Mesothelial cell of epicardium (in vitro differentiated cells): ENCODE measurements at places on chromosomes 12 and 14.

- DNase-seq, result no peak
These were observed 906.0 kb downstream of the VRK1 start for GRCh38 chr14:97703006-97703760.

- no peak for DNase-seq
These were observed 58.3 kb downstream of the TESPA1 start for GRCh38 chr12:54926246-54926645.

DNA sequence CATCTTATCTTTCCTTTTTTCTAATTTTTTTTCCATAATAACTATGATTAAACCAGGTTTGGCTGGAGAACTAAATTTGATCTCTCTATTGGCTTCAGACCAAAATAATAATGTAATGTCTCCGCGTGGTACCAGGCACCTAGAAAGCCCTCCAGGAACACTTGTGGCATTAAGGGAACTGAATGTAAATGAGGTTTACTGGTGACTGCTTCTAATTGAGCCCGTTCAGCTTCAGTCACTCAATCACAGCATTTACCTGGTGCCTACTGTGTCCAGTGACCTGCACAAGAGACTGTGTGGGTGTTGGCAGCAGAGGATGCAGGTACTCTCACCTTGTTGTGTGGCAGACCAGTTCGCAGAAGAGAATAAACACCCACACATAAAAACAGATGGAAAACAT lies 302.5 kb downstream of the DPF3 start:
- no peak for DNase-seq

GRCh38 chr12:32466187-32466586 lies 66.8 kb downstream of the FGD4 start:
- DNase-seq, result no peak

- no peak for DNase-seq
These were observed 271.1 kb upstream of the LRIG3 start for GRCh38 chr12:59191372-59191771.

DNA sequence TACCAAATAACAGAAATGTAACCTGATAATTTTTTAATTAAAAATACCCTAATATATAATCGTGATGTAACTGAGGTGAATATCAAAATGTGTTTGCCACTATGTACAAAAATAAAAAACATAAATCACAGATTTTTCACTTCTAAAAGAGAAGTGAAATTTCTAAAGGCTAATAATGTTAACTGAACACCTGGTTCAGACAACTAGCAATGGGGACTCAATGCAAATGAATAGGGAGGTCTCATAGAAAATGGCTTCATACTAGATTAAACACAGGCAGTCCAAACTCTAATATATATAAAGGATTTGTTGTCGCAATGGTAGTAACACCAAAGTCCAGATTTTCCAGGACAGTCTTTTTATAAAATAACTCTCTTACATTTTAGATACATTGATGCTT lies 365.4 kb upstream of the ATP2B1 start:
- no peak for DNase-seq

GRCh38 chr12:16854465-16854864 lies 248.5 kb upstream of the LMO3 start:
- no peak for DNase-seq

GRCh38 chr12:10448236-10448635 lies 4.9 kb downstream of the KLRC1 start:
- no peak for DNase-seq

DNA sequence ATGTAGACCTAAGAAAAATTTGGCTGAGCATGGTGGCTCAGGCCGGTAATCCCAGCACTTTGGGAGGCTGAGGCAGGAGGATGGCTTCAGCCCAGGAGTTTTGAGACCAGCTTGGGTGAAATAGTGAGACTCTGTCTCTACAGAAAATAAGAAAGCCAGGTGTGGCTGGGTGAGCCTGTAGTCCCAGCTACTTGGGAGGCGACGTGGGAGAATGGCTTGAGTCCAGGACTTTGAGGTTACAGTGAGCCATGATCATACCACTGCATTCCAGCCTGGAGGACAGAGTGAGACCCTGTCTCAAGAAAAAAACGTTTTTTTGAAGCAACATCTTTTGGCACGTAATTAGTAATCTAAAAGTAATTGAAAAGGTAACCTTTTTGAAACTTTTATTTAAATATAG lies 70.9 kb downstream of the FERMT2 start:
- DNase-seq, result no peak

- no peak for DNase-seq
These were observed 626.6 kb downstream of the DIO2 start for GRCh38 chr14:79584679-79585078.

- no peak for DNase-seq
These were observed 84.3 kb upstream of the OTX2 start for GRCh38 chr14:56894591-56894991.

DNA sequence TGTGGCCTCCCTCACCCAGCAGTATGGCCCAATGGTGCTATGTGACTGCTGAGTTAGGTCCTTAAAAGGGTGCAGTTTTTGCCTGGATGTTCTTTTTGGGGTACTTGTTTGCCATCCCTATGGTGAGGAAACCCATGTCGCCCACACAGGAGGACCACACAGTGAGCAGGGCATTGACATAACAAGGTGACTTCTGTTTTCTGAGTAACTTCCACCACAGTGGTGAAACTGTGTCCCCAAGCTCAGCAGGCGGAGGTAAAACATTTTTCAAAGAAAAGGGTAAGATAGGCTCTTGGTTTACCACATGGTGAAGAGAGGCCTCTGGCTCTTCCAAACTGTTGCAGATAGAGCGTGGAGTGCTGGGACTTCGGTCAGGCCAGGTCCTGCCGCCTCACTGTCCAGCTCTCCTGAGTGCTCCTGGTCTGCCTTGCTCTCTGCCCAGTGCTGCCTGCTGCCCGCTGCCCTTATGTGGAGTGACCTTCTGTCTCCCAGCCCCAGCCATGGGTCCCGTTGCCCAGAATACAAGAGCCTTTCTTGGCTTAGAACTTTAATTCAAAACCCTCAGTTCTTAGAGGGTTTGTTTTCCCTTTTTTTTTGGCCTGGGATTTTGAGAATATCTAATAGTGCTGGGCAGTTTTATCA lies 54.0 kb downstream of the TRAF3 start:
- DNase-seq, result no peak

DNA sequence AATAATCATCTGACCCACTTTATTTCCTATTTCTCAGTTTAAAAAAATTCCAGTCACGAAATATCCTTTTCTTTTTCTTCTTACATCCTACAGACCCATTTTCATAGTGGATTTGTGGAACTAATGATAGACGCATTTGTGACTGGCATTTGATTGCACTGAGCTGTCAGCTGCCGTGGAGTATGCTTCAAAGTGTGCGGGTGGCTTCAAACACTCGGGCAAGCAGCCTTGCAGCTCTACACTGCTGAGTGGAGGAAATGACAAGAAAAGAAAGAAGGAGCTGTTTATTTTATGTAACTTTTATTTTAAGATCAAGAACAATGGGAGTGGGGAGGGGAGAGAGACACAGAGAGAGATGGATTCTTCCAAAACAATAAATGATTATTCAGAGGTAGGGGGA lies 112.8 kb upstream of the NAP1L1 start:
- no peak for DNase-seq

DNA sequence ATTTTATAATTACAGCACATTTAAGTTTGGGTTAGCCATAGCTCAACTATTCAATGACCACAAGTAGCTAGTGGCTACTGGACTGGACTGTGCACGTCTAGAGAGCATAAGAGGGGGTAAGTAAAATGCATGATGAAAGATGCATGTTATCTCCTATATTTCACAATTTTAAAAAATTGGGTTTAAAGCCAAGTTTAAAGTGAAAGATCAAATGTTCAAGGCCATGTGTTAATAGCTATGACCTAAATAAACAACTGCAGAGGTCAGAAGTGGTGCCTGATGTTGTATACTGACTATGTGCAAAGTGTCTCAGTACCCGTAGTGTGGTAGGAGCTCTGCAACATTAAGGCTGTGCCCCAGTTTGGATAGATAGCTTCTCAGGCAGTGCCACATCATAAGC lies 48.2 kb downstream of the BMP4 start:
- DNase-seq, result no peak

DNA sequence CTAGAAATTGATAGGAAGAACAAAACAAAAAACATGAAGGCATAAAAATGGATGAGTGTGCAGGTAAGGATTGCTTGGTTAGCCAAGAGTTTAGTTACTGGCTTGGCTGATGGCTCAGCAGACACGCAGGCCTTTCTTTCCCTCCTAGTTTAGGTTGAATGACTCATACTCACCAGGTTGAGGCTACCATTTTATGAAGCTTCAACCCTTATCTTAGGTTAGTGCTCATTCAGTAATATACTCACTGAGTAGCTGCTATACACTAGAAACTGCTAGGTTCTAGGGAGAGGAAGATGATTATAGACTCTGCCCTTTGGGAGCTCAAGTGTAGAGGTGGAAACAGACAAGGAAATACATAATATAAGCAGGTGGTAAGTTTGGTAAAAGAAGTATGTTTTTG lies 6.0 kb downstream of the P3H3 start:
- no peak for DNase-seq

DNA sequence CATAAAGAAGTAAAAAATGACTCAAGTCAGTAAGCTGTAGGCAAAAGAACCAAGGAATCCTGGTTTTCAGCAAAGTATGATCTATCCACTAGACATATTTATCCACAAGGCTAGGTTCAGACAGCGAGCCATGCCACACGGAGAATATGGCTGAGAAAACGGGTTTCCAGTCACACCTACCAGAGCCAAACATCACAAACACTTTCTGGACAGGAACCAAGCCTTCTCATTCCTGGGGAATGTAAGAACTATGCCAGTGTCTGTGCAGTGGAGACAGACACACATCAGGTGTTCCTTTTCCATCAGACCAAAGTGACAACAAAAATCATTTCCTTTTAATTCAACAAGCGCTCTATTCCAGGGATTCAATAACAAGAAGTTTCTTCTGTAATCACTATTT lies 41.1 kb downstream of the AREL1 start:
- no peak for DNase-seq

- peak; percentile 45 for DNase-seq
These were observed 111.9 kb upstream of the CCDC175 start for GRCh38 chr14:59688224-59689170.

- no peak for DNase-seq
These were observed 264.0 kb upstream of the HMGA2 start for GRCh38 chr12:65560286-65560685.

- no peak for DNase-seq
These were observed 145.4 kb downstream of the C12orf50 start for GRCh38 chr12:87883806-87884205.

GRCh38 chr12:90245391-90245790 lies 536.8 kb upstream of the ATP2B1 start:
- no peak for DNase-seq

DNA sequence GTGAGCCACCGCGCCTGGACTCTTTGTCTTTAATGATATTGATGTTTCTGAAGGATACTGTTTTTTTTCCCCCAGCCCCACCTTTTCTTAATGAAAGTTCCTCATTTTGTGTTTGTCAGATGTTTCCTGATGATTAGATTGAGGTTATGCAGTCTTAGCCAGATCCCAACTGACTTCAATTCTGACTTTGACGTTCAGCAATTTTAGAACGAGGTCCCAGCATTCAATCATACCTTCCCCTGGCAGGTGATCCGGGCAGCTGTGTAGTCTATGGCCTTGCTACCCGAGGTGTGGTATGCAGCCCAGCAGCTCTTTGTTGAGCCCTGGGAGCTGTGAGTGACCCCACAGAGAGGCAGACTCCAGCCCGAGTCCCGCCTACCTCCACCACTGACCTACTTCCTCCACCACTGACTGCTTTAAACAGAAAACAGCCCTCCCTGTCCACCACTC lies 82.7 kb downstream of the LGMN start:
- no peak for DNase-seq

DNA sequence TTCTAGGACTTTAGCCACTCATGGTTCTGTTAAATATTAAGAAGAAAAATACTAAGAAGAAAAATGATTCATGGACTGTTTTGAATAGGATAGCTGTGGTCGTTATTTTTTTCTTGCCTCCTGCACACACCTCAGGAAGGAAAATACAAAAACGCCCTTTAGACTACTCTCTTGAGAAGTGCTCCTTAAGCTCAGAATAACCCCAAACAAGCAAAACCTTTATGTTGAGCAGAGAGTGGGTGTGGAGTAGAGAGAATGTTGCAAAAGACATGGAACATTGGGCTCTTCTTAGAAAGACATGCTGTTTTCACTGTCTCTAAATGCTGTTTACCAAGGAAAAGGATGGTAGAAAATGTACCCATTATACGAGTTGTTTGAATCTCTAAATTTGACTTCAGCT lies 140.3 kb downstream of the LMNTD1 start:
- DNase-seq, result no peak

- no peak for DNase-seq
These were observed at the start of gene SERPINA5 for GRCh38 chr14:94581127-94581999. TSS of gene SERPINA5 (plus strand) at chr14:94581426. CDS start at chr14:94587363, 5,937 bp downstream.

DNA sequence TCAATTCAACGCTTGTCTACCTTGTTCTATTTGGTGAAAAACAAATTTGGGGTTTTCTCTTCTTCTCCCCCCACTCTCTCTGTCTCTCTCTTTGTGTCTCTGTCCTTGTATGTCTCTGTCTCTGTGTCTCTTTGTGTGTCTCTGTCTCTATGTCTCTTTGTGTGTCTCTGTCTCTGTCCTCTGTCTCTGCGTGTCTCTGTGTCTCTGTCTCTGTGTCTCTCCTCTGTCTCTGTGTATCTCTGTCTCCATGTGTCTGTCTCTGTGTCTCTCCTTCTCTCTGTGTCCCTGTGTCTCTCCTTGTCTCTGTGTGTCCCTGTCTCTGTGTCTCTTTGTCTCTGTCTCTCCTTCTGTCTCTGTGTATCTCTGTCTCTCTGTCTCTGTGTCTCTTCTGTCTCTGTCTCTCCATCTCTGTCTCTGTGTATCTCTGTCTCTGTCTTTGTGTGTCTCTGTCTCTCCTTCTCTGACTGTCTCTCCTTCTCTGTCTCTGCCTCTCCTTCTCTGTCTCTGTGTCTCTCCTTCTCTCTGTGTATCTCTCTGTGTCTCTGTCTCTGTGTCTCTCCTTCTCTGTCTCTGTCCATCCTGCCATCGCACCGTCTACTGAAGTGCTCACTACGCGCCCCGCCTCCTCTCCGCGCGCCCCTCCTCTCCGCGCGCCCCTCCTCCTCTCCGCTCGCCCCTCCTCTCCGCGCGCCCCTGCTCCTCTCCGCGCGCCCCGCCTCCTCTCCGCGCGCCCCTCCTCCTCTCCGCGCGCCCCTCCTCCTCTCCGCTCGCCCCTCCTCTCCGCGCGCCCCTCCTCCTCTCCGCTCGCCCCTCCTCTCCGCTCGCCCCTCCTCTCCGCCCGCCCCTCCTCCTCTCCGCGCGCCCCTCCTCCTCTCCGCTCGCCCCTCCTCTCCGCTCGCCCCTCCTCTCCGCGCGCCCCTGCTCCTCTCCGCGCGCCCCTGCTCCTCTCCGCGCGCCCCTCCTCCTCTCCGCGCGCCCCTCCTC lies 12.8 kb downstream of the LRCOL1 start:
- DNase-seq, result no peak

GRCh38 chr12:48291511-48291910 lies 59.2 kb downstream of the ZNF641 start:
- no peak for DNase-seq

- no peak for DNase-seq
These were observed 3.0 kb downstream of the FOXJ2 start for GRCh38 chr12:8035440-8036010.

DNA sequence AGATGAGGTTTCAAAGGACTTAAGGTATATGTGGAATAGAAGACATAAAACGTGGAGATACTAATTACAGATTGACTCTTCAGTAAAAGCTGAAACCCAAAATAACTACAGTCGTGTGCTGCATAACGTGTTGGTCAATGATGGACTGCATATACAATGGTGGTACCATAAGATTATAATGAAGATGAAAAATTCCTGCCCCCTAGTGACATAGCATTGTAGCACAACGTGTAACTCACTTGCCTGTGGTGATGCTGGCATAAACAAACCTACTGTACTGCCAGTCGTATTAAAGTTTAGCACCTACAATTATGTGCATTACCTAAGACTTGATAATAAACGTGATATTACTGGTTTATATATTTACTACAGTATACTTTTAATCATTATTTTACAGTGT lies 150.3 kb downstream of the LRRK2 start:
- no peak for DNase-seq
